ENCODE measurements at places on chromosomes 5 and 9.

DNA sequence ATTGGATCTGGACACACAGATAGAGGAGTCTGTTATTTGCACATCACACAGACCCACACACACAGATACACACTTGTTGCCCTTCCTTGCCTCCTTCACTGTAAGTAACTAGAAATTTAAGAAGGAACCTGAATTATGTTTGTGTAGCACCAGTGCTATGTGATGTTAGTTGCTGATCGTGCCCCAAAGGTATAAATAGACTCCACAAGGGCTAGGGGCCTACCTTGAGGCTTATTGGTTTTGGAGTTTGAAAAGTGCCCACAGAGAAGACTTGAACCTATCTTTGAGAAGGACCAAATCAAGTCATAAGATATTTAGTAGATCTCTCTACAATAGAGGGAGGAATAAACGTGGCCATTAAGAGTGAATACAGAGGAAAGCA lies 8.8 kb upstream of the TGFBI start:
- DNase-seq, result no peak

- DNase-seq, result no peak
These were observed 40.5 kb downstream of the SEMA4D start for GRCh38 chr9:89457376-89457855.

GRCh38 chr5:40736103-40736875 lies 19.5 kb downstream of the TTC33 start:
- DNase-seq, result no peak

DNA sequence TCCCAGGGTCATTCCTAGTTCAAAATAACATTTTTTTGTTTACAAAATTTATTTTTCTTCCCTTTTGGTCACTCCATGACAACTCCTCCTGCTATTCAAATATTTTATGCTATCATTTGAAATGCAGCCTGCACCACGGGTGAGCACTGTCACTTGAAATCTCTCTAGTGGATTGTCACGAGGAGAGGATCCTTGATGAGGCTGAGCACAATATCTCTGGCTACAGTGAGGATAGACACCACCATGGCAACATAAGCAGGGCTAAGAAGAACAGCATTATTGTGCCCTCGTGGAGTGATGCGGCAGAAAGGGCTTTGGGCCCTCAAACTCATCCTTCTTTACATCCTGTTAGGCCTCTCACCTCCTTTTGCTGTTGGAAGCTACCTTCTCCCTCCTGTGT lies 321.9 kb downstream of the RAB3C start:
- DNase-seq, result no peak

GRCh38 chr5:54224103-54224826 lies 86.1 kb downstream of the ARL15 start:
- DNase-seq, result no peak

- DNase-seq, result no peak
These were observed 6.3 kb downstream of the LHX3 start for GRCh38 chr9:136198605-136199083.

GRCh38 chr9:8832955-8833354 lies 1033.4 kb upstream of the DMAC1 start:
- DNase-seq, result no peak

GRCh38 chr9:77307166-77307565 lies 129.8 kb downstream of the VPS13A start:
- no peak for DNase-seq

DNA sequence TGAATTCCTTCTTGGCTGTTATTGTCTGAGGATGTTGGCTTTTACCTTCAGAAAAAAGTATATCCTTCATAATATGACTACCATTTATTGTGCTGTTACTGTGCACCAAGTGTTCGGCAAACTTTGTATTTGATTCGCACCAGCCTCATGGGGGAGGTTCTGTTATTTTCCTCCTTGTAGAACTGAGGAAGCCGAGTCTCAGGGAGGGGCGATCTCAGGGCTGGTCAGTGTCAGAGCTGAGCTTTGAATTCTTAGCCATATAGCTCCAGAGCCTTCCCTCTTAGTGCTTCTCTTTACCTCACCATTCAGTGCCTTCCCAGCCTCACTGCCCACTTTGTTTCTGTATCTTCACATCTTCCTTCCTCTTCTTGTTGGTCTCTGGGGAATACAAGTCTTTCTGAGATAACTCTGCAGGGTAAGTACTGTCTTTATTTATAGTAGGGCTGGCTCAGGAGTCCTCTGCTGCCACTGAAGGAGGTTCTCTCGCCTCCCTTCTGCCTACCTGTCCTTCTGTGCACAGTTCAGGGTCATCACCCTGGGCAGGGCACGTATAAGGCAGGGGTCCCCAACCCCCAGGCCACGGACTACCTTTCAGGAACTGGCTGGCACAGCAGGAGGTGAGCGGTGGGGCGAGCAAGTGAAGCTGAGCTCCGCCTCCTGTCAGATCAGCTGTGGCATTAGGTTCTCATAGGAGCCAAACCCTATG lies 48.4 kb downstream of the GALNT10 start:
- no peak for DNase-seq

GRCh38 chr5:561408-561807 lies 37.2 kb upstream of the SLC9A3 start:
- no peak for DNase-seq

DNA sequence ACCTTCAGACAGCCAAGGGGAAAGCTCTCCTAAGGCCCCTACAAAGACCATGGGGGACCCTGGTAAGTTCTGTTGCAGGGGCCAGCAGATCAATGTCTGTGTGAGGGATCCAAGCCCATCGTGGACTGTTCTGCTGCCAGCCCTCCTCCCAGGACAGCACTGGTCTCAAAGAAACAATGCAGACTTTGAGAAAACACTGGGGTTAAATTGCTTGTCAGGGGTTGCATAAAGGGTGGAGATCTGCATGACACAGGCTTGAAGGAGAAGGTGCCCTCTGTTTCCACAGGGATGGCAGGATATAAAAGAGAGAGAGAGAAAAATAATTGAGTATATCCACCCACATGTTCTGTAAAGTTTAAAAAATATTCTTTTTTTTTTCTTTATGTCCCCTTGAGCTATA lies 157.6 kb upstream of the TBC1D2 start:
- no peak for DNase-seq

- DNase-seq, result no peak
These were observed 124.8 kb downstream of the RGS3 start for GRCh38 chr9:113588242-113588810.

DNA sequence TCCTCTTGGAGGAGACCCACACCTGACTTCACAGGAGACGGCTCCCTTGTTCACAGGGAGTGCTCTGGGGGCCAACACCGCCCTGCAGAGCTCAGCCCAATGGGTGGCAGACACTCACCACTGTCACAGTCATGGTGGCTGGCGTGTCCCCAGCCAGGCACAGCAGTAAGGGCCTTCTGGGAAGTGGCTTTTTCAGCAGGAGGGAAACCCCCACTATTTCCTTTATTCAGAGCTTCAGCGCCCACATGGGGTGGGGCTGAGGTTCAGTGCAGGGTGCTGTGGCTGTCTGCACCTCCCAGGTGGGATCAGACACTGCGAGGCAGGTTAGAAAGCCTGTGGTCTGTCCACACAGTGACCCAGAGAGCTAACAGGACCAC lies 3.6 kb upstream of the SNAPC4 start:
- DNase-seq, result no peak

DNA sequence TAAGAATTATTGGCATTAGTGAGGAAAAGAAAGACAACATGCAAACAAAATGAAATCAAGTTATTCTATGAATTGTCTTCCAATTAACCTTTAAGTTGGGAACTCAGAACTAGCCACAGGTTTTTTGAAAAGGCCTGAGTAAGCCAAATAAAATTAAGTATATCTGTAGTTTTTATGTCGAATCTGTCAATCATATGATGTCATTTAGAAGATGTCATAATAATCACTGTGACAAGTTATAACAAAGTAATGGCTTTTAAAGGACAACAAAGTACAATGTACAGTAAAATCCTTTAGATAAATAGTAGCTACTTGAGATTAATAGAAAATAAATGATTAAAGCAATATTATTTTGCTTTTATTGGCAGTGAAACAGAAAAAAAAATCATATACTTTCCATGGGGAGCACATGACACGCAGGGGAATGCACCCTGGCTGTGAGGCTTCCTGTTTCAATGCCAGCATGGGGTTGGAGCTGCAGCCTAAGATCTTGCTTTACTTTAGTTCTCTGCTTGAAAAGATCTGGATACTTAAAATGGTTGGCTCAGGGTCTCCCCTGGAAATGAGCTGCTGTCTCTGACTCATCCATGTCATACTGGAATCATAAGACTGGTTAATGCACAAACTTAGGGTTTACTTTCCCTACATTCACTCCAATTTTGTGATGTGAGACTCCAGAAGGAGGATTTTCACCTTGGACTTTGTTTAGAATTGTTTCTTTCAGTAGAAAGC lies 284.3 kb downstream of the TAF11L14 start:
- no peak for DNase-seq

DNA sequence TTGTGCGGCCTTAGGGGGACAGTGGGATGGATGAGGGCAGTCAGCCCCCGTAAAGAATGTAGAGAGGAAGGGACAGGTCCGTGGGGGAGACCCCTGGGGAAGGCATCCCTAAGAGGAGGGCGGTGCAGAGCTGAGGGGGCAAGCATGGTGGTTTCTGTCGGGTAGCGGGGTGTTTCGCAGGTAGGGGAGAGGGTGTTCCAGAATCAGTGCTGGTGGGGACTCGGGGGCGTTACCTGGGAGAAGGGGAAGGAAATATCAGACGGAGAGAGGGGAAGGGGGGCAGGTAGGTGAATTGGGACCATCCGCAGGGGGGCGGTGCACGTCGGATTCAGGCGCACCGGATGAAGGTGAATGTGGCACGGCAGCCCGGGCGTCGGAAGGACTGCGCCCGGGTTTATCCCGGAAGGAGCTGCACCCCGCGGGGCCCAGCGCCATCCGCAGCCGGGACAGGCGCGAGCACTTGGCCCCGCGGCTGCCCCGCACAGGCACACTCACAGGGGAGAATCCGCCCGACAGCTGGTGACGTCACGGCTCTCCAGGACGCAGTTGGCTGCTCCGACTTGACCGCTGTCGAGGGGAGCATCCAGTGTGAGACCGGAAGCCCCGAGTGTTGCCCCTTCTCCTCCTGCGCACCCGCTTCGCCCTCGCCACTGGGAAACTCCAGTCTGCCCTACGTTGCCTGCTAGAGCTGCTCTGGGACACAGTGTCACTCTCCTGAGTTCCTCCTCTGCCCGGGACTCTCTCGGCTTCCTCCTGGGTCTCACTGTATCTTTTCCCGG lies 1.3 kb downstream of the CD72 start:
- DNase-seq, result no peak

- no peak for DNase-seq
These were observed 129.6 kb upstream of the PPP1R26 start for GRCh38 chr9:135350003-135350315.

DNA sequence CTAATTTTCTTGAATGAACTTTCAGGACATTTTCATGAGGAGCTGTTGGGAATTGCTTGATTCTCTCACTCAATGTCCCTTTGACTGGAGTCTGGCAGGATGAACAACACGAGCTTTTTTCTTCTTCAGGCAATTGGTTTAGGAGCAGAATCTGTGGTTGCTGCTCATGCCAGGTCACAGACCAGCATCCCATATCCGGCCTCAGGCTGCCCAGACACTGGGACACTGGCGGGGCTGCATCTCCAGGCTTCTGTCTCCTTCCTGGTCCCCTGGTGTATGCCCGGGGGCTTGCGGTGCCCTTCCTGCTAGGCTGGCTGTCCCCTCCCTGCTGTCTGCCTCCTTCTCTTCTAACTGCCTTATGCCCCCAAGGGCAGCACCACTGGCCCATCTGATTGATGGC lies 311.5 kb upstream of the DAP start:
- DNase-seq, result no peak

All from T1000 (cell line).